ENCODE measurements at places on chromosomes 7 and 10. TPM values are rescaled to one million over a fixed set of nuclear protein-coding genes. Genes with fewer than 3 reads are reported as not detected.
A peak's percentile ranks its signal among the peaks of the same experiment; 100 is the strongest.

The CDK13 gene
- total RNA-seq: 57.1 TPM

DNA sequence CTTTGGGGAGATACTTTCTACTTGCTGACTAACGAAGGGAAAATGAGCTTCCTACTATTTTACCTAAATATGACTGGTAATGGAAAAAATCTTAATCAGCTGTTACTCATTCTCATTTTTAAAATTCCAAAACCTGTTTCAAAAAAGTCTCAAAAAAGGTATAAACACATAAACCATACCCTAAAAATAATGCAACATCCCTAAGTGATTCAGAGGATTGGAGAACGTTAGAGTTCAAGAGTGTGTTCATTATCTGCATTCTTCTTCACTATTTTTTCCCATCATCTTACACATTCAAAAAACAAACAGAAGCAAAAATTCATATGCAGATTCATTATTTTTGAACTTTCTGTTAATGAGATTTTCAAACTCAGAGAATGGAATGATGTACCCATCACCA is 150.4 kb upstream of the GNAI1 start:
- no peak for DNase-seq

DNA sequence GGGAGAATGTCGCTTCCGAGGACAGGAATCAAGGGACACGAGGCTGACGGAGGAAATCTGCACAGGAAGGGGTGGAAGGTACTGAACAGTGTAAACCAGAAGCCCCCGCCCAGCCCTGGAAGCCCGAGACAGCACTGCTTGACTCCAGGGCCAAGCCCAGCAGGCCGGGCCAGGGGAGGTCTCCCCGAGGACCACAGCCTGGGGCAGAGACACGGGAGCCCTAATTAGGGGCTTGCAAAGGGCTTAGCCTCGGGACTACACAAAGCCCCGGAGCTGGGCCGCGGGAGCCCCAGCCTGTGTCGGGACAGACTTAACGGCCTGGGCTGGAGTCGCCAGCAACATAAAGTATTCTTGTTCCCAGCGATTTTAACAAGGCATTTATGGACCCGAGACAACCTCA is 50.8 kb downstream of the OAT start:
- no peak for DNase-seq

- DNase-seq: no peak
These were observed 1021.3 kb downstream of the XPNPEP1 start for GRCh38 chr10:108901781-108902618.

- no peak for DNase-seq
These were observed 100.8 kb downstream of the PRTFDC1 start for GRCh38 chr10:24851629-24852028.

- no peak for DNase-seq
These were observed 78.3 kb downstream of the ELAPOR2 start for GRCh38 chr7:86981127-86981526.

DNA sequence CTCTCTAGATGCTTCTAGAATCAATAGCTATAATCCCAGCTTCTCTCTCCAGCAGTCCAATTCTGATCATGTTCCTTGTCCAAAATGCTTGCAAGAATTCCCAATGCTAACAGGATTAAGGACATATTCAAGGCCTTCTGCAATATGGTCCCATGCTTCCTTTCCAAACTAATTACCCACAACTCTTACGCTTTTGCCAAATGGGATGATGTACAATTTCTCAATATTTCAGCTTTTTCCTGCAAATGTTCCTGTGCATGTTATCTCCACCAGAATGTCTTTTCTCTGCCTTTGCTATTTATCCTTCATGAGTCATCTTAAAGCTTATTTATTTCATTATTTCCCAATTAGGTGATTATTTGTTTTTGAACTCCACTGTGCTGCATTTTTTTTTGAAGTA is 556.4 kb downstream of the SORCS1 start:
- DNase-seq: no peak

GRCh38 chr7:368651-369475 is 78.9 kb downstream of the FOXL3 start:
- no peak for DNase-seq

- no peak for DNase-seq
These were observed 6.9 kb downstream of the BZW2 start for GRCh38 chr7:16652888-16653287.

- no peak for DNase-seq
These were observed 186.2 kb upstream of the SVIL start for GRCh38 chr10:29820890-29821461.

GRCh38 chr7:29612596-29612995 is 49.0 kb downstream of the PRR15 start:
- DNase-seq: no peak

- no peak for DNase-seq
These were observed 48.3 kb downstream of the BAIAP2L1 start for GRCh38 chr7:98352621-98353020.

DNA sequence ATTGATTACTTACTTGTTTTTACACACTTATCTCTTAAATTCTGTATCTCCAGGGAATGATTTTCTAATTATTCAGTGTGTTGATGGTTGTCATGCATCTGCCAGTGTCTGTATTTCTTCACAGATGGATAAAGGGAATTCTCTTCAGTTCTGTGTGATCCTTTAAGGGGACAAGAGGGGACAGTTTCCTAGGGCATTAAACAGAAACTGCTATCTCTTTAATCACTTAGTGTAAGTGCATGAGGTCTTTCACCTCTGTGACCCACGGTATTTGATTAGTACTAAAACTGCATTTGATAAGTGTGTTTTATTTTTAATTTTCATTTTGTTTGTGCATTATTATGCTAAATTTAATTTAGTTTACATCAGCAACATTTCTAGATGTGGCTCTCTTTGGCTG is 26.6 kb upstream of the SEMA3D start:
- DNase-seq: no peak

- peak; percentile 82 for DNase-seq
These were observed 223.5 kb upstream of the PHYHIPL start for GRCh38 chr10:58952747-58953466.

The PROSER2 gene
- 12.7 TPM for total RNA-seq

- DNase-seq: no peak
These were observed 87.2 kb upstream of the KIF5B start for GRCh38 chr10:32143302-32143847.

DNA sequence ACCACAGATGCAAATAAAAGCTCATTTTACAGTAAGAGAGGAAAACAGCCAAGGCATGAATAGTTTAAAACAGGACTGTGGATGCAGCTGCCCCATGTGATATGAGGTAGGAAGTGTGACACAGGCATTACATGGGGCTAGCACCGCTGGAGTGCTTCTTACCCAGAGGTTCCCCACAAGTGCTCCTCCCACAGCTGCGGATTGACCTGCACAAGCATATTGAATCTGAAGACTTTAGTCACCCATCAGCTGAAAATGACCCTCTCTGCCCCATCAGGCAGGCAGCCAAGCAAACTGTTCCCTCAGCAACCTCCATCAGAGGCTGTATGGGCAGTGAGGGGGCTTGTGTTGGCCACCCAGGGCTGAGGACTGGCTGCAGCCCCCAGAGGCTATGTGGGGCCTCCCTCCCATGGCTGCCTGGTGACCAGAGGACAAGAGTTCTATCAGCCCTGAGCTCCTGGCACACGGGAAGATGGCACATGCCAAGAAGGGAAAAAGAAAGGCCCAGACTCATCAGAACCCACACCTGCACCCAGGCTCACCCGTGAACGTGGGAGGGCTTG is 98.7 kb downstream of the TCERG1L start:
- DNase-seq: peak; percentile 30

DNA sequence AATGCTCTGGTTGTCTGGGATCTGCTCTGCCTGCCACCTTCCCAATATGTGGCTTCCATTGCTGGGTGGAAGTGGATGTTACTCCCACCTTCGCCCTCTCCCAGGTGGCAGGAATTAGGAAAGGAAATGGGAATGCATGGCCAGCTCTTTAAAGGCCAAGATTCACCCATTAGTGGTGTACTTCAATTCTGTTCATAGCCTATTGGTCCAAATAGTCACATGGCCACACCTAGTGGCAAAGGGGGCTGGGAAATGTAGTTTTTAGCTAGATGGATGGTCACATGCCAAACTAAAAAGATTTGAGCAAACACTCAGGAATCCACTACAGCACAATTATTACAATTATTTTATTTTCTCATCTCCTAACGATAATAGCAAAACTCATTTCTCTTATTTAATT is 135.1 kb downstream of the NPY start:
- no peak for DNase-seq

DNA sequence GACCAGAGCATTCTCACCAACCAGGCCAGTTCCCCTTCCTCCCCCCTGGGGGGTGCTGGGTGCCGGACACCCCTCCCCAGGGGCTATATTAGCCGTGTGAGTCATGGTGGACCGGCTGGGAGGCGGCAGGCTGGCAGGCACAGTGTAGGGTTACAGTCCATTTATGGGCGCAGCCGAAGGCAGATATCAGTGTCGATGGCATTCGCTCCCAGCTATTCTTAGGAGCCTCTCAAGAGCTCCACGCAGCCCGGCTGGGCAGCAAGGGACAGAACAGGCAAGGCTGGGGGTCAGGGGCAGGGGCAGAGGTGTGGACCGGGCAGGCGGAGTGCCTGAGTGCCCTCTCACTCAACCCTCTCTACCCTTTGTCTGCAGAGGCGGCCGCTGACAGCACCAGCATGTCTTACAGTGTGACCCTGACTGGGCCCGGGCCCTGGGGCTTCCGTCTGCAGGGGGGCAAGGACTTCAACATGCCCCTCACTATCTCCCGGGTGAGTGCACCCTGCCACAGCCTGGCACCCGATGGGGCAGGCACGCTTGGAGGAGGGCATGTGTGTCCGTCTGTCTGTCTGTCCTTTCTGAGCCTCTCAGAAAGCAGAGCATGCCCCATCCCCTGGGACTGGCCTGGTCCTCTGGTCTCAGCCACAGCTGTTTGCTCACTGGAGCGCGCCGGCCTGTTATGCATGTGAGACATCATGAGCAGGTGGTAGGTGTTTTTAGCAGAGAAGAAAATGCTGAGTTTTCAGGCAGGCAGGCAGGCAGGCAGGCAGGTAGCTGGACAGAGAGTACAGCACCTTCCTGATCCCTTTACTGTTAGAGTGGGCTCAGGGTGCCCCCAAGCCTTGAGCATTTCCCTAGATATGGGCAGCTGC is at the start of gene LDB3:
Gene LDB3, plus strand, starts transcription at position 215 of the 869 bp plus-strand sequence. Its CDS starts 181 bp downstream, at position 396.
- no peak for DNase-seq

DNA sequence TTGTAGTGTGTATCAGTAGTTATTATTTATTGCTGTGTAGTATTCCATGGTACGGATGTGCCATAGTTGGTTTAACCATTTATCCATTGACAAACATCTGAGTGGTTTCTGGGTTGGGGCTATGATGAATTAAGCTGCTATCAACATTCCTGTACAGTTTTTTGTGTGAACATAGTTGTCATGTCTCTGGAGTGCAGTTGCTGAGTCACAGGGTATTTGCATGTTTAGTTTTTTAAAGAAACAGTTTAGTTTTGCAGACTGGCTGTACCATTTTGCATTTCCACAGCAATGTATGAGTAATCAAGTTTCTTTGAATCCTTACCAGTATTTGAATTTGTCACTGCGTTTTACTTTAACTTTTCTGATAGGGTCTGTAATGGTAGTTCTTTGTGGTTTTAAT is 516.7 kb upstream of the CELF2 start:
- no peak for DNase-seq

The CYP2C8 gene
- 3.4 TPM for total RNA-seq

DNA sequence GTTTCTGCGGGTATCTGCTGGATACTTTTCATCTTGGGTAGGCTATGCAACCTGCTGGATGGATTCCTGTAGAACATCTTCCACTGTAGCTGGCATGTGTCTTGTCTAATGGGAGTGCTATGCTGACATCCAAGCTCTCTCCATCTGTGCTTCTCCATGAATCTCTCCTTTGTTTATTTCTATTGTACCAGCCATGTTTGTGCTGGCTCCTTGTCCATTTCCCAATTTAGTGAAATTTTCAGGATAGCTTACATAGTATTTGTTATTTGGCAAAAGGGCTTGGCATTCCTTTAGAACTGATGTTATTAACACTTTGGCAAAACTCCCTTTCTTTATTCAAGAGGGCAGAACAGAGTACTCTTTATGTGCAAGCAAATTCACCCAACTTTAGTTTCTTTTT is 198.0 kb downstream of the CSTF2T start:
- no peak for DNase-seq

The TLL2 gene
- total RNA-seq: 0.11 TPM

The CRTAC1 gene
- 0.13 TPM for total RNA-seq

The PRPS1L1 gene
- total RNA-seq: not detected

DNA sequence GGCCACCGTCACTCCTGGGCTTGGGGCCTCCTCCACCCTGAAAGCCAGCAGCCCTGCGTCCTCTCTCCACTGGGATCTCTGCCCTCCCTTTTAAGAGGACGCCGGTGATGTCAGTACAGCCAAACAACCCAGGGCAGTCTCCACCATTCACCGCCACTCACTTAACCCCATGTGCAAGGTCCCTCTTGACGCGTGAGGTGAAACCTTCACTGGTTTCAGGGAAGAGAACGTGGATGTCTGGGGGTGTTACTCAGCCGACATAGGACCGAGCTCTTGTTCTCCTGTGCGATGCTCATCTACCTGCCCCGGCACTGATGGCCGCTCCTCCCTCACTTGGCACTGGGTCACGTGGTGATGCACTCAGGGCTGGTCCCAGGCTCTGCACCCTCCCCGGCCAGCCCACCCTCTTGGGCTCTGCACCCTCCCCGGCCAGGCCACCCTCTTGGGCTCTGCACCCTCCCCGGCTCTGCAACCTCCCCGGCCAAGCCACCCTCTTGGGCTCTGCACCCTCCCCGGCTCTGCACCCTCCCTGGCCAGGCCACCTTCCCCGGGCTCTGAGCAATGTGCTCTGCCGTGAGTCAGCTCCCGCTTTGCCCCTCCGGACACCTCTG is 36.1 kb downstream of the ADGRA1 start:
- DNase-seq: peak; percentile 40

The CLDN3 gene
- 44.1 TPM for total RNA-seq

- DNase-seq: no peak
These were observed 90.0 kb upstream of the STK17A start for GRCh38 chr7:43492896-43493295.

DNA sequence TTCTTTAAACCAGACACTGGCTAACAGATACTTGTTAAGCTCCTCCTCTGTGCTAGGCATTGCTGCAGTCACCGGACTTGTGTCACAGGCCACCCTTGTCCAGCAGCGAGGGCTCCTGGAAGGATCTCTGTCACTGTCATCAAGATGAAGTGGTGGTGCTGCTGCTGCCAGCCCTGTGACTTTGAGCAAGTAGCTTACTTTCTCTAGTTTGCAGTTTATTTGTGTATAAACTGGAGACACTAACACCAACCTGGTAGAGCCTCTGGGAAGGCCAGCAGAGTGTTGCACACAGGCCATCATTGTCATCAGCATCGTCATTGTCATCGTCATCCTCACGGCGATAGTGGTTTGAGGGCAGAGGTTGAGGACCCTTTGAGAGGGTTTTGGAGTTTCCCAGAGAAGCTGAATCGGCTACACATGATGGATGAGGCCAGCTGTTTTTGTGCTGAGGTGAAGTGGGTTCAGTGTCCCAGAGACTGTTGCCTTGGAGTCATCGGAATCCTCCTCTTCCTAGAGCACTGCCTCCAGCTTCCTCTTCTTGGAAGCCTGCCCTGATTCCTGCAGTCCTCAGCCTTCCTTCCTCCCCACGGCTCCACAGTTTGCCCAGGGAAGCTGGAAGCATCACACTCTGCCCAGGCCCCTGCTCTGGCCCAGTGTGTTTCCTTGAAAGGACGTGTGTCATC is 128.4 kb downstream of the GRK5 start:
- DNase-seq: no peak

The GNAI1 gene
- total RNA-seq: 21.5 TPM

- no peak for DNase-seq
These were observed 500.1 kb upstream of the ZMIZ1 start for GRCh38 chr10:78568620-78569019.

The LIPK gene
- not detected for total RNA-seq

The PIK3CG gene
- total RNA-seq: 0.11 TPM

- DNase-seq: no peak
These were observed 55.1 kb downstream of the PDE1C start for GRCh38 chr7:32015133-32015532.

- DNase-seq: no peak
These were observed 43.4 kb downstream of the FOXL3 start for GRCh38 chr7:333393-333764.

The SLC18A2 gene
- total RNA-seq: 0.34 TPM
